ENCODE measurements at places on chromosomes 6 and 20.

- no peak for DNase-seq
Observed at GRCh38 chr6:24951811-24952299, 16.1 kb upstream of the RIPOR2 start.

- DNase-seq, result no peak
Observed at GRCh38 chr6:45466686-45467085, 89.0 kb upstream of the SUPT3H start.

- no peak for DNase-seq
Observed at GRCh38 chr6:120355822-120356221, 978.5 kb downstream of the TBC1D32 start.

- DNase-seq, result no peak
Observed at GRCh38 chr6:43035495-43036194, 14.2 kb downstream of the RRP36 start.

- no peak for DNase-seq
Observed at GRCh38 chr6:2877057-2877882, 25.8 kb downstream of the SERPINB9 start.

DNA sequence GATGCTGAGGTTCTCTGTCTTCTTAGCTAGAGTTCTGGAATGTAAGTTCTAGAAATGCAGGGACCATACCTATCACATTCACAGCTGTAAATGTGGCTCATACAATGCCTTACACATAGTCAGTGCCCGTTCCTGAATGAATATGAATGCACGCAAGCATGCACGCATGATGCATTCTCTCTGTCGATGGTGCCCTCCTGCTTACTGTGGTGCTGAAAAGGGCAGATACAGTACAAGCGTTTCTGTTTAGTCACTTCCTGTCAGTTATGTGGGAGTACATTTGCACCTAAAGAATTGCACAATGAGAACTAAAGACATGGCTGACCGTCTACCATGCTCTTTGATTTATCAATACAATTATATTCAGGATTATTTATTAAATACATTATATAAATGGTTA lies 152.2 kb upstream of the SOX4 start:
- no peak for DNase-seq

DNA sequence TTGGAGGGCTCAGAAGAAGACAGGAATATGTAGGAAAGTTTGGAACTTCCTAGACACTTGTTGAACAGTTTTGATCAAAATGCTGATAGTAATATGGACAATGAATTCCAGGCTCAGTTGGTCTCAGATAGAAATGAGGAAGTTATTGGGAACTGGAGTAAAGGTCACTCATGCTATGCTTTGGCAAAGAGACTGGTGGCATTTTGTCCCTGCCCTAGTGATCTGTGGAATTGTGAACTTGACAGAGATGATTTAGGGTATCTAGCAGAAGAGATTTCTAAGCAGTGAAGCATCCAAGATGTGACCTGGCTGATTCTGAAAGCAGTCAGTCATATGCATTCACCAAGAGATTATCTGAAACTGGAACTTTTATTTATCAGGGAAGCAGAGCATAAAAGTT lies 45.1 kb downstream of the FRK start:
- no peak for DNase-seq

GRCh38 chr6:75422024-75422639 lies 71.5 kb downstream of the FILIP1 start:
- DNase-seq, result no peak

GRCh38 chr20:57040466-57040865 lies 226.0 kb downstream of the BMP7 start:
- no peak for DNase-seq

DNA sequence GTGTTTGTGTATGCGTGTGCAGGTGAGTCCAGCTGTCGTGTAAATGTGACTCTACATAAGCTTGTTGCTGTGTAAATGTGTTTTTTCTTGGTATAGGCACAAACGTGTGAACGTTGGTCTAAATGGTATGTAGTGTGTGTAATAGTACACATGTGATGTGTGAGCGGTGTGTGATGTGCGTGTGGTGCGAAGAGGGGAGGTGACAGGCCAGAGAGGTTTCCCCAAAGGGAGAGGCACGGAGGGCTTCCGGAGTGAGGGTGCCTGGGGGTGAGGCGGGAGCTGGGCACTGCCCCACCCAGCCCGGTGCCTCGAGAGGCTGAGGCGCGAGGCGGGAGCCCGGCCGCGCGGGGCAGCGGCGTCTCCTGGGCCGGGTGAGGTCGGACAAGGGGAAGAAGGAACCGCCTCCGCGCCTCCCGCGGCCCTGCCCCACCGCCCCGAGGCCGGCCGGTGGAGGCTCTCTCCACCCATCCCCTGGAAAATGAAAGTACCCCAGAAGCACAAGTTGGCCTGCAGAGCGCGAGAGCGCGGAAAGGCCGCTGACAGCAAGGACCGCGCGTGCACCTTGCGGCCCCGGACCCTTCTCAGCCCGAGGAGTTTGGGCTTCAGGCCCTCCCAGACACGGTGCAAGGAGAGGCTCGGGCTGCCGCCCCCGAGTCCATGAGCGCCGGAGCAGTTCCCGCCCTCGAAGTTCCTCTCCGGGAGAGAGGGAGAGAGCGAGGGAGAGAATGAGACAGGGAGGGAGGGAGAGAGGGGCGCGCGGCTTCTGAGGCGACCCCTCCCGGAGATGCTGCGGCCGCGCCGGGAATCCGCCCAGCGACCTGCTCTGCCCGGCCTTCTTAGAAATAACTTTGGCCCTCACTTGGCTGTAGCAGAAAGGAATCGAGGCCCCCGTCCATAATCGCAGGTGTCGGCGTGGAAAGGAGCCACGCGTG lies 43.2 kb upstream of the OSTM1 start:
- no peak for DNase-seq

- DNase-seq, result no peak
Observed at GRCh38 chr6:137122612-137123011, 50.8 kb downstream of the IL22RA2 start.

DNA sequence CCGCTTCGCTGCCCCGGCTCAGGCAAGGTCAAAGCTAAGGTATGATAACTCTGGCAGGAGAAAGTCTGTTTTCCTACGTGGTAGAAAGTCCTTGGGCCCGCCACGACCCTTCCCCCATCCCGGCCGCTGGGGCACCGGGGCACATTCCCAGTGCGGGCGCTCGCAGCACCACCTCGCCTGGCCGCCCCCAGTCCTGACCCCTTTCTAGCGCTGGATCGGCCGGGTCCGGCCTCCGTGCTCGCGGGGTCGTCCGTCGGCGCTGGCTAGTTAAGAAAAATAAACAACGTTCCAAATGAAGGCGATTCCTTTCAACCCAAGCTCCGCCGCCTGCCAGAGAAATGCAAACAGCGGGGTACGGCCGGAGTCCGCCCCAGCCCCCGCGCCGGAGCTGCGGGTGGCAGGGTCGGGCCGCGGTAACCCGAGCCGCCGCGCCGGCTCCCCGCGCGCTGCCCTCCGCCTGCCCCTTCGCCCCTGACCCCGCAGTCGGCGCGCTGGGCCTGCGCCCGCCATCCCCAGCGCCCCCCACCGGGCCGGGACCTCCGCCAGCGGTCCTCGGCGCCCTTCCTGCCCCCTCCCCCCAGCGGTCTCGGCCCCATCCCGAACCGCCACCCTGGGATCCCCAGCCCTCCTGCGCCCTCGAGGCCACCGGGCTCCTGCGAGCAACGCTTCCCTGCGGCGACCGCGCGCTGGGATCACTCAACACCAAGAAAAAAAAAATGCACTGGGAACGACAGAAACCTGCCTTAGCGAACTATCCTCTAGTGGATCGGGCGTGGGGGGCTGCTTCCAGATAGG lies 37.6 kb downstream of the NCR2 start:
- no peak for DNase-seq

DNA sequence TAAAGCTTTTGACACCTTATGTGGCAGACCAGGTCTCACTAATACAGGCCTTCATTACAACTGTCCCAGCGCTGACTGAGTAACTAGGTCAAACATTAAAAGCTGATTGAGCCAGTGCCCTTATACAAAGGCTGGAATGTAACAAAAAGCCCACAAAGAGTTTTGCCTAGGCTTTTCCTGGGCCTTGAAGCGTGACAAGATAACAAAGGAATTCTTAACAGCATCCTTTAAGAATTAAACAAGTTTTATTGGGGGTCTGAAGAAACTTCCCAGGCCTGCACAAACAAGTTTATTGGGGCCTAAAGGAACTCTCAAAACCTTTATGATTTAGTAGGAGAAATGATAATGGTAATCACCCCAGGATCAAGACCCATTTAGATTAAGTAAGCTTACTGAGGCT lies 267.6 kb upstream of the FAM83B start:
- DNase-seq, result no peak

GRCh38 chr6:1131285-1132079 lies 180.4 kb upstream of the FOXQ1 start:
- DNase-seq, result no peak

GRCh38 chr6:108200186-108200585 lies 34.4 kb downstream of the NR2E1 start:
- DNase-seq, result no peak

DNA sequence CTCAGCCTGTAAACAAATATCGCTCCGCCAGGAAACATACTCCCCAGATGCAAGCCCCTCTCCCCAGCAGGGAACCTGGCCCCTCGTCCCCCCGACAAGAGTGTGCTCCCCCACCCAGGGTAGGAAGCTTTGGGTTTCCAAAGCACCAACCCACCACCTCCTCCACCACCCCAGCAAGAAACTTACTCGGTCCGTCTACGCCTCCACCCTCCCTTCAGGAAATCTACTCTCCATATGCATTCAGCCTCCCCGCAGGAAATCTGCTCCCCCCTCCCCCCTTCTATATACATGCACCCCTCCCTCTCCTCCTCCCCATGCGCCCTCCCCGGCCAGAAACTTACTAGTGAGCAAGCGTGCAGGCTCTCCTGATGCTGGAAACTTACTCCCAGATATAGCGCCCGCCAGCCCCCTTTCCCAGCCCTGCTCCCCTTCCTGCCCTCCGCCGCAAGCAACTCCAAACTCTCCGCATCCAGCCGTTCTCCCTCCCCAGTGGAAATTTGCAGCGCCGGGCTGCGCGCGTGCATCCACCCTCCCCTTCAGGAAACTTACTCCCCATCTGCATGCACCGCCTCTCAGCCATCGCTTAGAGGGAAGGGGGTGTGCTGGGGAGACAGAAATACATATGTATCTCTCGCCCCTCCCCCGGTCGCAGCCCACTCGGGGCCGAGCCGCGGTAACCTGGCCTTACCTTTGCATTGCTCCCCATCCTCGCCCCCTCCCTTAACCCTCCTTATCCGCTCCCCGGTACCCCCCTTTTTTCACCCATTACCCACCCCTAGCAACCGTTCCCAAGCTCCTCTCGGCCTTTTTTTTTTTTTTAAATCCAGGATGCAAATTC lies at the start of gene TRERF1:
Gene TRERF1, minus strand, starts transcription at position 594 of the 838 bp plus-strand sequence. CDS start 182,336 bp downstream, outside the sequence.
- no peak for DNase-seq

- DNase-seq, result no peak
Observed at GRCh38 chr20:50285376-50286173, 94.9 kb downstream of the CEBPB start.

DNA sequence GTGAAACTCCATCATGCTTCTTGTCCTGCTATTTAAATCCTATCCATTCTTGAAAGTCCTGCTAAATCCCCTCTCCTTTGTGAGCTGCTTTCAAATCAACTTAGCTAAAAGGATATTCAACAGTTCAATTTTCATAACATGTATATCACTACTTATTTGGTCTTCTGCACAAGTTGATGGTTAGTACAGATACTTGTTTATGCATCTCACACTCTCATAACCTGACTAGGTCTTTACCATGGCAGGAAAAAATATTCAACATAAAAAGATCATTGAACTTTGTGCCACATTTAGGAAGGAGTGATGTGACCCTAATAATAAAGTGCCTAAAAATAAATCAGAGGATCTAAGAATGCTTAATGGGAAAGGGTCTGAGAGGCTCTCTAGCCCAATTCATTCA lies 148.2 kb downstream of the RALGAPA2 start:
- DNase-seq, result no peak

DNA sequence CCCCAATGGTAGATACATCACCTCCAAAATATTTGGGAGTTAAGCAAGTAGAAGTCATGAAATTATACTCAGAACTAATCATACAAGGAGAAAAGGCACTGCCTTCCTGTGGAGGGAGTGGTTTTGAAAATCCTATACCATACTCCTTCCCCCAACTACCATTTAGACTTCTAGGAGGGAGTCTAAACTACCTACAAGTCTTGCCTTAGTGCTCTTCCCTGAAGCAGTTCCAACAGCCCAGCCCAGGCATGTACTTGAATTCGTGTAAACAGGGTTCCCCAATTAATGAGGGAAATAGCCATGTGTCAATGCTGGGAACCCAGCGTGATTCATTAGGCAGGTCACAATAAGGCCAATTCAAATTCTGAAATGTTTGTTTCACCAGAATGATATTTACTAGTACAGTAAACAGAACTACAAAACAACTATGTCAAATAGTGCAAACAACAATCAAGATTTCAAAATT lies 39.1 kb upstream of the SGK1 start:
- no peak for DNase-seq

GRCh38 chr20:40860487-40860902 lies 168.1 kb upstream of the TOP1 start:
- DNase-seq, result no peak

GRCh38 chr6:154617175-154617574 lies 106.7 kb upstream of the CNKSR3 start:
- DNase-seq, result no peak

- no peak for DNase-seq
Observed at GRCh38 chr6:125872259-125872921, 81.6 kb downstream of the NCOA7 start.

- no peak for DNase-seq
Observed at GRCh38 chr6:135831016-135831415, 20.5 kb upstream of the PDE7B start.

- DNase-seq, result no peak
Observed at GRCh38 chr6:161644521-161644920, 370.7 kb upstream of the AGPAT4 start.

DNA sequence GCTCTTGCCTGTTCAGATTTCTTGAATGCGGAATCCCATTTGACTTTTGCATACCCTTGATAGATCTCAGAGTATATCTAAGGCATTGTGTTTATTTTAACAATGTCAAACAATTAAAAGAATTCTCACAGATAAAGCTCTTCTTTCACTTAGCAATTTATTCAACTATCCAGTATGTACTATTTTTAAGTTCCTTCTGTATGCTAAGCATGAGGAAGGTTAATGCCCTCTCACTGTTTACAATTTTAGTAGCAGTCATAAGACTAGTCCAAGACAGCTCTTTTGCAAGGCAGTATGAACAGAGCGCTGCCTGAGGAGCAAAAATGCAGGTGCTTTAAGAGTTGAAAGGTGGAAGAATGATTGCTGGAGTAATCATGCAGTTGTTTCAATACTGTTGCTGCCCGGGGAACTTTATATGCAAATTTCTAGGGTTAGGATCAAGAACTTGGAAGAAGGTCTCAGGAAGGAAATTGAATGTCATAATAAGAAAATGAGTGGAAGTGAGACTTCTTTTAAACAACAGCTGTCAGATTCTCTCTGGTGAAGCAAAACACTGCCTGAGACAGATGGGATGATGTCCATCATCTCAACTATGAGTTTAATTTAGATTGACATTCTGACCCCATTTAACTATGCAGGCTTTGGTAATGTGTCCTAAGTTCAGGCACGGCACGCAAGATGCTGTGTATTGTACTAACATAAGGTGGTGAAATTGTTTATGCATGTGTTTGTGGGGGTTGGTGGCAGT lies 1303.5 kb upstream of the CITED2 start:
- no peak for DNase-seq

Measured in activated CD8-positive, alpha-beta memory T cell treated with anti-CD3 and anti-CD28 coated beads for 1 hour (primary cell).